ENCODE measurements at places on chromosomes 2 and 18.

GRCh38 chr18:12907258-12907925, 23.4 kb upstream of the PTPN2 start:
- no peak for DNase-seq

GRCh38 chr2:100141906-100142305, 484 bp downstream of the AFF3 start:
- DNase-seq = no peak

GRCh38 chr2:122251158-122251557, 495.7 kb downstream of the TSN start:
- no peak for DNase-seq

DNA sequence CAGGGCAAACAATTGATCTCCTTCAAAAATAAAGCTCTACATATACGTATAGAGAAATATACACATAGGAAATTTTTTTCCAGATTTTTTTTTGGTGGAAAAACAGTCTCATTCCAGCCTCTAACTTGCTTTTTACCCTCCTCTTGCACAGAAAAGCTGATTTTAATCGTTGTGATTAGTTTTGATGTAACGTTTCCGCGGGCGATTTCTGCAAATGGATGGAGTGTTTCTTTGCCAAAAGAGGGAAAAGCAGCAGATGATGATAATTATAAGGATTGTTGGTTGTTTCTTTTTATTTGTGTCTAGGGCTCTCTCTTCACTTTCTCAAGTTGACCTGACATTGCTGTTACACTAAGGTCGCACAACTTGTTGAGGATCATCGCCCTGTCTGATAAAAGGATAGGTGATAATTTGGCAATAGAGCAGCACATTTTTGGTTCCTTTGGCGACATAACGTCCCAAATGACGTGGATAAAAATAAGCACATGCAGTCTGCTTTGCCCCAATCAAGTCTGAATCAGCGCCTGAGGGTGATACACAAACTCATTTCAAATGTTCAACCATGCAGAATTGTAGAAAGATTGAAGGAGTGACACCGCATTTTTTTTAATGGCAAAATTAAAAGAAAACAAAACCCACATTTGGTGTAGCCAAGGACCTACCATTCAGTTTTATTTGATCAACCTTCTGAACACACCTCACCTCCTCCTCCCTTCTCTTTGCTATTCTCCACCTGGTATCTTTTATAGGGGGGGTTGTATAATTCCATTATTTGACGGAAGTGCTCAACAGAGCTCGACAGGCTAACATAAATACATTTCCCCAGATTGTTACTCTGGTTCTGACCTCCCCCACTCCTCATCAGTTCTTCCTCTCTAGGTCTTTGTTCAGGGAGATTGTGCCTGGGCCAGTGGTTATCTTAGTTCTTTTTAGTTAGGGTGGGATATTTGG, 109.6 kb upstream of the KCTD1 start:
- DNase-seq = no peak

GRCh38 chr2:47888581-47889280, 17.6 kb downstream of the FBXO11 start:
- no peak for DNase-seq

GRCh38 chr2:15853903-15854302, 86.4 kb upstream of the MYCN start:
- no peak for DNase-seq

DNA sequence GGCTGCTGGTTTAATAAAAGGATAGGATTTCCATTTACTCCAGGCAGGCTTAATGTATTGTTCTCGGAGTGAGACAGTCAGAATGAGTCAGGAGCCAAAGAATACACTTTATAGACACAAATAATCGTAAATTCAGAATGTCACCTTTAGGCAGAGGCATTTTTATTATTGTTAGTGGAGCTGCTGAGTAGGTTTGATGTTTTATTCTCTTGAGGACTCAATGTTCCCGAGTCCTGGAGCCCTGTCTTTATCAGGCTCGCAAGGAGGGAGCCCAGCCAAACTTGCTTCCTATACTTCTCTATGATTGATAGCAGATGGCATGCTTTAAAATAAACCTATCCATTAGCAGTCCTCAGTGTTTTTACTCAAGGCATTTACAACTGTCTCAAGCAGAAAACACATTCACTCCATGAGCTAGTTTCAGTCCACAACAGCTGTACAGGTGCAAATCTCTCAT, 492.3 kb upstream of the ZEB2 start:
- no peak for DNase-seq

DNA sequence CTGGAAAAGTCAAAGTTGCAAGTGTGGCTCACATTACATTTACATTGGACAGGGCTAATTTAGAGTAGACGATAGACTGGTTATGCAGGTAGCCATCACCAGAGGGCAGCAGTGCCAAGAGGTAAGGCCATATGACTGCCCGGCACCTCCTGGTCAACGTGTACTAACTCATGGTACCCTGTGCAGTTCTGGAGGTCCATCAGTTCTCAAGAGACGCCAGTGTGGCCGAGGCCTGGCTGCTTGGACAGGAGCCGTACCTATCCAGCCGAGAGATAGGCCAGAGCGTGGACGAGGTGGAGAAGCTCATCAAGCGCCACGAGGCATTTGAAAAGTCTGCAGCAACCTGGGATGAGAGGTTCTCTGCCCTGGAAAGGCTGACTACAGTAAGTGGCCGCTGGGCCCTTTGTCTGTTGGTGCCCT, 65.8 kb upstream of the EML6 start:
- DNase-seq = peak; percentile 57

DNA sequence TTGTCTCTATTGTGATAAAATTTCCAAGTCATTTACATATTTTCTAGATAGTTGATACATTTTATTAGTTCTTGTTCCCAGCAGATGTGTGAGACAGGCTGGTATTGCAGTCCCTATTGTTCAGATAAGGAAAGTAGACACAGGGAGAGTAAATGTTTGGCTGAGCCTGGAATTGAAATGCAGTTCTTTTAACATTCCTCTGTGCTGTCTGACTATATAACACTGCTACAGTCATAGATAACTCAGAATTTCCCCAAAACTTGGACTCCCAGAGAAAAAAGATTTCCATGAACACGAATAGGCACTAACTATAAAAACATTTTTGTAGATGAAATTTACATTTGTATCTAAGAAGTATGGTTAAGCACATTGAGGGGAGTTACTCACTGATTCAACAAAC, 71.4 kb downstream of the PLCL1 start:
- no peak for DNase-seq

DNA sequence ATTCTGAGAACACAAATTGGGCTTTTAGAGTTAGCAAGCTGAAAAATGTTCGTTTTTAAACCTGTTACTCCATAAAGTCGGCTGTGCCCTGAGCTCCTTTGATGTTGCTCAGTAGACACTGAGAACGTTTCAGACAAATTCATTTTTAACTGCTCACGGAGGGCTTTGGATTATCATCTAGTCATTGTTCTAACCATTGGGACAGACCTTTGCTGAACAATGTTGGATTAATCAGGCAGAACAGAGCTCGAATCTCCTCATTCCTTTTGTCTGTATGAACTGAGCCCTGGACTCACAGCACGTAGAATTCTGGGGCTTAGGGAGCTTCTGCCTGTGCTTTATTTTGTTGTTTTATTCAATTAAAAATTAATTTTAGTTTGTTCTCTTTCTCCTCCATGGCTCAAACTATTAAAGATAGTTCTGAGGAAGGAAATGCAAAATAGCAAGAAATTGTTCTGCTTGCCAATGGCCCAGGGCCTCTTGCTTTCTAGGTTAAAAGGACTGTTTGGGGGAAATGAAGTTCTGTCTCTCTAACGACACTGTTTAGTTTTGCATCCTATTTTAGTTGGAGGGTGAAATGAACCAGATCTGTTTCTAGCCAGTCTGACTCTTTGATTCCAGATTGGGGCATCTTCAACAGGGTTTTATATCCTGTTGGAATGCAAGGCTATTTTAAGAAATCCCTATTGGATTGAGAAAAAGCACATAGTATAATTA, 114.7 kb upstream of the CXCR4 start:
- DNase-seq = no peak

DNA sequence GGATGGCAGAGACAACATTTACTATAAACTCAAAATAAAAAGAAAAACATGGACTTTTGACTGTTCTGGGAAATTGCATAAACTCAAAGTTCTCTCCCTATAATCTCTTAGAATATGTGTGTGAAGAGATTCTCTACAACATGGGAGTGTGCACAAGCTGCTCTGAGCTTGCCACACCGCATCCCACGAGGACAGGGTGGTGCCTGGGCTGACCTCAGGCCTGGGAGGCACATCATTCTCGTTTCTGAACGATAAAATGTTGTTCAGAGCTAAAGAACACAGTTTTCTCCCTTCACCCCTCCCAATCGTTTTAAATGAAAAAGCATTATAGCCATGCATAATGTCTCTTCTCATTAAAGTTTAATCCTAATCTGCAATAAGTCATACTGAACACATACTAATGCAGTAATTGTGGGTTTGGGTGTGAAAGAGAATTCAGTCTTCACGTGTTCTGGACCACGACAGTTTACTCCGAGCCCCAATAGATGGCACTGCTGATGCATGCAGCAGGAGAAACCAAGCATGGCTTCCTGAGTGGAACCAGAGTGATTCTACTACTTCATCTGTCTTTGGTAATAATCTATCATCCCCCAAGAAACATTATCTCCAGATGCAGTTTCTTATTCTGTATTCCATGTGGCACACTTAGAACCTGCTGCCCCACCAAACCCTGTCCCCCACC, 46.9 kb upstream of the LAMA1 start:
- no peak for DNase-seq

- DNase-seq = peak; percentile 56
Observed at GRCh38 chr2:27441958-27442919, at the start of gene KRTCAP3. Gene KRTCAP3 (plus strand): TSS chr2:27442381. CDS start chr2:27442413, 32 bp downstream.

DNA sequence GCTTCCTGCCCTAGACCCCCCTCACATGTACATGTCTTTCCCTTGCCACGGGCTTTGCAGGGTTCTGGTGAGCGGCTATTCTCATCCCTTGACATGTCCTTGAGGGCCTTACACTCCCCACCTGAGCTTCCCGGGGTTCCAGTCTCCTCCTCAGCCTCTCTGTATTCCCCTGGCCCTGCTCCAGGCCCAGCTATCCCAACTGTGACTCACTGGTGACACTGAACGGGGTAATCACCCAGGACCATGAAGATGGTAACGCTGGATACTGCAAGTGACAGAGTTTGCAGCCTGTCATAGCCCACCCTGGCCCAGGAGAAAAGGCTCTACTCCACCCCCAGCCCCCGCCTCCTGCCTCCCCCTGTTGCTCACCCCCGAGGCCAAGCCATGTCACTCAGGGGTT, 27.3 kb downstream of the KIF3C start:
- no peak for DNase-seq

DNA sequence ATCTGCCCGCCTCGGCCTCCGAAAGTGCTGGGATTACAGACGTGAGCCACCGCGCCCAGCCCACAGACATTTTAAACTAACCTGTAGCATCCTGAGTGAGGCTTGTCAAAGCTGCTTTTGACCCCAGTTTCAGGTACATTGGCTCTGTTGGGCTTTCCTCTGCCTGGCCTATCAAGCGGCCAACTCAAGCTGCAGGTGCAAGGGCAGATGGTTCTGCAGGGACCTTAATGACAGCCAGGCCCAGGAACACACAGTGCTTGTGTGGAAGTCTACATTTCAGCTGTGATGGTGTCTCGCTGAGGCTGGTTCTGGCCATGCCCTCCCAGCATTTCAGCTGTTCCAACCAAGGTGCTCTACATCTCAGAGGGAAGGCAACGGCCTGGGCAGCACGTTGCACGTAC, 18.4 kb downstream of the INPP4A start:
- no peak for DNase-seq

DNA sequence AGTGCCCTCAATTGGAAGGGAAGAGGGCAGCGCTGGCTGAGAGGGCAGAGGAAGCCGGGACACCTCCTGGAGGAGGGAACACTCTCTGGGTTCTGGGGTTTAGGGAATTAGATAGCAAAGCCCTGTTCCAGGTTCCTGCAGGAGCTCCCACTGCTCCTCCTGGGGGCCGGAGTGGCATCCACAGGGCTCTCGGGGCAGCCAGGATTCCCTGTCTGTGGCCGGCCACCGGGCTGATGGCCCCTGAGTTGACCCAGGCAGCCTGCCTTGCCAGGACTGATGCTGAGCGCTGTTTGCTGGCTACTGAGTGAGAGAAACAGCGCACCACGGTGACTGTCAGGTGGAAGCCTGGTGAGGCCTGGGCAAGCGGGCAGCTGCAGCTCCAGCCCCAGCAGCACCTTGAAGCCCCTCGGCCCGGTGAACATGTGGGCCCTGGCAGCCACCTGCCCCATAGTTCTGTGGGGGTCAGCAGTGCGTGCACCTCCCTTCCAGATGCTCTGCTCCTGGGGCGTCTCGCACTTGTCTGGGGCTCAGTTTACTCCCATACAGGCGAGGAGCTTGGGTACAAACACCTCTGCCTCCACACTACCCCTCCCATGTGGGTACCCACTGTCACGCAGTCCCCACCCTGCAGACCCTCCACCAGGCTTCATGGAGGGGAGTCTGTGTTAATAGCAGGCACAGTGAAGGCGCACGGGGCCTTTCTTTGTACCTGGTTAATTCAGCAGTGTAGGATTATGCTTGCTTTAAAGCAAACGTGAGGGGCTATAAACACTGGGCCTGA, 7.7 kb upstream of the ALLC start:
- DNase-seq = no peak

GRCh38 chr2:3914241-3914640, 210.9 kb downstream of the DCDC2C start:
- DNase-seq = no peak

- DNase-seq = no peak
Observed at GRCh38 chr18:657311-658000, at the start of gene TYMS. Gene TYMS (plus strand): TSS chr18:657653. CDS start chr18:657743, 90 bp downstream.

- no peak for DNase-seq
Observed at GRCh38 chr18:68826121-68826520, 28.2 kb downstream of the CCDC102B start.

GRCh38 chr2:120195553-120195952, 27.6 kb downstream of the TMEM185B start:
- no peak for DNase-seq

- DNase-seq = no peak
Observed at GRCh38 chr18:21004726-21005125, 106.9 kb downstream of the ROCK1 start.

DNA sequence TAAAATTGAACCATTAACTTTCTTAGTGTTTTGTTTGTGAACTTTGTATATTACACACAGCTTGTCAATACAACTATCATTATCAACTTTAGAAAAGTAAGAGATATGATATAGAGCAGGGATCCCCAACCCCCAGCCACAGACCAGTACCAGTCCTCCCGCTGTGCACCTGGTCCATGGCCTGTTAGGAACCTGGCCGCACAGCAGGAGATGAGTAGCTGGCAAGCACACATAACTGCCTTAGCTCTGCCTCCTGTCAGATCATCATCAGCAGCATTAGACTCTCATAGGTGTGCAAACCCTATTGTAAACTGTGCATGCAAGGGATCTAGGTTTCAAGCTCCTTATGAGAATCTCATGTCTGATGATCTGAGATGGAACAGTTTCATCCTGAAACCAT, 491.0 kb upstream of the NXPH2 start:
- no peak for DNase-seq

All from mucosa of gallbladder (tissue), 1 donor.